ENCODE measurements at places on chromosomes 1 and 21.

- DNase-seq: no peak
Measured at GRCh38 chr1:207644166-207644851, 624 bp upstream of the CR1L start.

DNA sequence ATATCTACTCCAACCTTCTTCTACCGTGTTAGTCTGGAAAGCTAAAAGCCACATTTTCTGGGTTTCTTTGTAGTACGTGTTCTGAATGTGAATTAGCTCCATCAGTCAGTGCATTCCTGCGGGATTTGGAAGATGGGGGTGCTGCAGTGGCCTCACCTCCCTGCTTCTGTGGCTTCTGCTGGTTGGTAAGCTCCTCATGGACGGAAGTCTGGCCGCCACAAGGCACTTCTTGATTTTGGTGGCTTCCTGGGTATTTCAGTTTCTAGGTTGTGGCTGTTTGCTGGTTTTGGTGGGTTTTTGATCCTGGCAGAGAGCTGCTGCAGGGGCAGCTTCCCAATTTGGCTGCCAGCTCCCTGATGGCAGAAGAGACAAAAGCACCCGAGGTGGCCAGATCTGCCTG lies 20.9 kb upstream of the TACSTD2 start:
- DNase-seq: no peak

GRCh38 chr21:36135391-36136102 lies 668 bp downstream of the CBR3 start:
- peak; percentile 28 for DNase-seq

- DNase-seq: no peak
Measured at GRCh38 chr1:186829686-186830587, 1.2 kb downstream of the PLA2G4A start.

DNA sequence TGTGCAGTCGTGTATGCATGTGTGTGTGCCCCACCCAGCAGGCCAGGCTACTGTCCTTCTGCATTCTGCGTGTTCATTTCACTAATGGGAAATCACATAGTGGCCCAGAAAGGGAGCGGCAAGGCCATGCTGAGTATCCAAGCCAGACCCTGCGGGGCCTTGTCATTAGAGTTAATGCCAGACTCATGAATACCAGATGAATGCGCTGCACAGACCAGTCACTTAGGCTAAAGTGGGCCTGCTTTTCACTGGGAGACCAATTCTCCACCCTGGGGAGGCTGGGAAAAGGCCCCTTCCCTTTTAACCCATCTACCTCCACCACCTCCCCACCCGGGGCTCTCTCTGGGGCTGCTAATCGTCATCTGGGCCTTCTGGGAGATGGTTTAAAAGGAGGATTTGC lies 17.0 kb upstream of the GRIK3 start:
- no peak for DNase-seq

- no peak for DNase-seq
Measured at GRCh38 chr1:228782662-228783417, 47.6 kb downstream of the RHOU start.

DNA sequence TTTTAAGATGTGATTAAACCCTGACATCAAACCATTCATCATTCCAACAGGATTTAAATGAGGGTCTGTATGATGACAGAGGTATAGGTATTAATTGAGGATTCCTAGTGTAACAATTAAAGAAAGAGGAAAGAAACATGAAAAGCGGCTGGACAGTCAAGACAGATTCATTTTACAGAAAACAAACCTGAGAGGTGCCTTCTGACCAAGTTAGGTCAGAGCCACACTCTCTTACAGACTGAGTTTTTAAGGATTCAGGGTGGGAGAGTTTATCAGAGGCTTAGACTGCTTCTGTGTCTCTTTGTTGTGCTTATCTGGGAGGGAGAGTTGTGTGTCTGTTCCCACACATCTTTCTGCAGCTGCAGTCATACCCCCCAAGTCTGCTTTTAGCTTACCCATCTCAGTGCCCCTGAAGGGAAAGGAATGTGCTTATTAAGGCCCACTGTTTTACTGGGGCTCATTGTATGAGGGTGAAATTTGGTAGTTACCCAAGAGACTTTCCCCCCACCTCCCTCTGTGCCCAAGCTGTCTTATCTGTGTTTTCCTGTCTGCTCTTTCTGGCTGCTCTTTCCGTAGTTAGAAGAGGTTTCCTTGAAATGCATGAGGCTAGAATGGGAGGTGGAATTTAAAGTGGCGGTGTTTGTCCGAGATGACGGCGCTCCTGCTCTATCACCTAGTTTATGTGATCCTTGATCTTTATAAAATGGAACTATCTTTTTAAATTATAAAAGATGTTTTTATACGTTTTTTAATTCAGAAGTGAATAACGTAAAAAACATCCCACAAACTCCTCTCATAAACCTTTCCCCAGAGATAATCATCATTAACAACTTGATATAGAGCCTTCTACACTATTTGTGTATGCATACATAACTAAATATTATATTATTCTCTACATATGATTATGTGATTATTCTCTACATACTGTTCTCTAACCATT lies 96.0 kb upstream of the TNFSF4 start:
- no peak for DNase-seq

DNA sequence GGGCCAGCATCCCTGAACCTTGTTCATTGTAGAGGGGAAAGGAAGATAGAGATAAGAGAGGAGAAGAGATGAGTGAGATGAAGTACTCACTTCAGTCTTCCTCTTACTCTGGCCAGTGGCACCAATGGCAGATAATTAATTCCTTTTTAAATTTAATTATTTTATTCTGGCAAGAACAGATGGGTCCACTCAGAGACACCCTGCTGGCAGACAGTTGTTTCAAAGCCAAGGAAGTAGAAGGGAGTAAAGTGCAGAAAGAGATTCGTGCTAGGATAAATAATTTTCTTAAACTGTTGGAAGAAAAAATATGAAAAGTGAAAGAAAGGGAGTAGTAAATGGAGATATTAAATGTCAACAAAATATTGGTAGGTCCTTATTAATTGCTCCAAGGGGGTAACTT lies 7.7 kb upstream of the GJA5 start:
- DNase-seq: no peak

DNA sequence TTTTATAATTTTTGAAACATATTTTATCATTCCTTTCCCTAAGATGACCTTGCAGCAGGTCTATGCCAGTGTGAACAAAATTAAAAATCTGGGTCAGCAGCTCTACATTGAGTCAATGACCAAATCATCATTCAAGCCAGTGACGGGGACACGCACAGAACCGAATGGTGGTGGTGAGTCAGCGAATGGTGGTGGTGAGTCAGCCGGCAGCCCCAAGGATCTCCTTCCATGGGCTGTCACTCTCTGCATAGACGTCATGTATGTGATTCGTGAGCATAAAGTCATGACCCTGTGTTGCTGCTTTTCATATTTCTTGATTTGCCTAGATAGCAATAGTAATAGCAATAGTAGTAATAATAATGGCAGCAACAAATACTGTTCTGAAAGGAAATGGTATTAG lies 26.3 kb downstream of the PER3 start:
- peak; percentile 40 for DNase-seq

DNA sequence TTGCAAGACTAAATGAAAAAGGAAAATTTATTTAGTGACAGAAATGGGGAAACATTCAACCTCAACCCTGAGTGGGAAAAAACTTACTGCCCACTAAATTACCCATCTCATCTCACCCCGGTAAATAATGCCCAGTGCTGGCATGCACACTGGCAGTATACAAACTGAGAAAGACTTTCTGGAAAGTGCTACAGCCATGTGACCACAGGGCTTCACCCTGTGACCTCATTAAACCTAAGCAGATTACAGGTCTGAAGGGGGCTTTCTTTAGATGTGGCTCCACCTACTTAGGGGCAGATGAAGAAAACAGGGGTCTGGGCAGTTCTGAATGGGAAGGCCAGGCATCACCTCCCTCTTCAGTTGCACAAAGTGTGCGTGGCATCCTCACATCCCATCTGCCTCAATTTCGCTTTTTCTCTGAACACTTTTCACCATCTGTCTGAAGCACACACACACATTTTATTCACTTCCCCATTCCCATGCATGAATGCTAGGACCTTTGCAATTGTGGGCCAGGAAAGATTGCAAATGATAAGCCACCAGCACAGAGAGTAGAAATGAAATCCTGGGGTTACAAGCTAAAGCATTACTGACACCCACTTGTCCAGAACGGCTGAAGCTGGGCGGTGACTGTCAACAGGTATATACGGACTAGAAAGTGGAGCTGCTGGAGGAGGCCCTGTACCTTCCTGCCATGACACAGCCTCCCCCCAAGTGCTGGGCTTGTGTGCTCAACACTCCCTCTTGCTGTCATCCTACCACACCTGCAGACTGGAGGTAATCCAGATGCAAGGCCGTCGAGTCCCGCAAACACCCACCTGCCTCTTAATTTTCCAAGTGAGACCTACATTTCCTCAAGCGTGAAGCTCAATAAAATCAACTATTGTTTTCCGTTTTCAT lies 2.7 kb downstream of the NADK start:
- no peak for DNase-seq

- no peak for DNase-seq
Measured at GRCh38 chr1:227447531-227447990, 115.8 kb upstream of the ZNF678 start.

DNA sequence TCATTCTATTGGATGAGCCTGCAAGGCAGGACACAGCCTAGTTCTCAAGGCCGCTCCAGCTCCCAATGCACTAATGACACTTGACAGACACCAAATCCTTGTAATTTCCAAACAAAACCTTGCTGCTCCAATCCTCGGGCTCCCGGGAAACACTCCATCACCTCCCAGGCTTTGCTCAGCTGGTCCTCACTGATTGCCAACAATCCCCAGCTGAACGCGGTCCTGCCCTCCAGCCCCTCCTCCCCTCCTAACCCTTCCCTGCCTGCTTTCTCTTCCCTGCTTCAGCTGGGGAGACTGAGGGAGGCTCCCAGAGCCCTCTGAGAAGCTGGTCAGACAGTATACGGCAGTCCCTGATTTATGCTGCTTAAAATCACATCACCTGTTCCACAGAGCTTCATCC lies 114.4 kb upstream of the TNR start:
- DNase-seq: no peak

- no peak for DNase-seq
Measured at GRCh38 chr1:86541859-86542258, 5.0 kb upstream of the CLCA4 start.

DNA sequence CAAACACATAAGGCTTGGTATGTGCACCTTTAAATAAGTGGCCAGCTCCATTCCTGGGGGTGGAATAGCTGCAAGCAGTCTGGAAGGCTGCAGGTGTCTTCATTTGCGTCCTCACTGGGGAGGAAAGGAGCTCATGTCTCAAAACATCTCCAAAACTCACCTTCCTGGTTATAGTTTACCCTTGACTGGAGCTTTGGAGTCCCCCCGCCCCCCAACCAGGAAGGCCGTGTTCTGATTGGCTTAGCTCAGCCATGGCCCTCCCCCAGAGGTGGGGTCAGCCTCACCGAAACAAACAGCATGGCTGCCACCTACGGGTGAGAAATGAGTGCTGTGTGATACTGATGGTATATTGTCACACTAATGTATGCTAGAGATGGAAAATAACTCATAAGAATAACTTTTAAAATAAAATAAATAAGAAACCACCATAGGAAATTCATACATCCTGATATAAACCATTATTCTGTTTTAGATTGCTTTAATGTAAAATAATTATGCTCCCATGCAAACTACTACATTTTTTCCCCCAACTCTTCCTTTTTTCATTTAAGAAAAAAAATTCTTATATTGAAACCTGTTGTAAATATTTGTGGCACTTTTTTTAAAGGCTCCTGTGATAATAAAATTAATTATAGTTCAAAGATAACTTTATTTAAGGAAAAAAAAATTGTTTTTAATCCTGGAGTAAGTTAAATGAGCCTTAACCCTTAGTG lies 90.8 kb downstream of the ZP4 start:
- DNase-seq: peak; percentile 4

DNA sequence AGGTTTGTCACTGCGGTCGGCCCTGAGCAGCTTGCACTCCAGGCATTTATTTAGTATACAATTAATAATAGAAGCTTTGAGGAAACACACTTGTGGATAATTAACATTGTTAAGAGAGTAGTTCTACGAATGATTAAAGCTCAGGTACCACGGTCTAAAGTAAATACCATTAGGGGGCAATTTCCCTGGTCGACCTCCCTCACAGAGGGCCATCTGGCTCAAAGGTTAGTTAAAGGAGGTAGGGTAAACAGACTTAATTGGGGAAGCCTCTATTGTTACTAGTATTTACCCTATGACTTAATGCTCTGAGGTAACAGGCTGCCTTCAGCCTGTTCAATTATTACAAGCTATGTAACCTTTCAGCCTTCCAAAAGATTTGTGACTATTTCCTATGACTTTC lies 122.3 kb upstream of the SLC44A3 start:
- no peak for DNase-seq

GRCh38 chr1:6547301-6547700 lies 7.0 kb downstream of the NOL9 start:
- no peak for DNase-seq

DNA sequence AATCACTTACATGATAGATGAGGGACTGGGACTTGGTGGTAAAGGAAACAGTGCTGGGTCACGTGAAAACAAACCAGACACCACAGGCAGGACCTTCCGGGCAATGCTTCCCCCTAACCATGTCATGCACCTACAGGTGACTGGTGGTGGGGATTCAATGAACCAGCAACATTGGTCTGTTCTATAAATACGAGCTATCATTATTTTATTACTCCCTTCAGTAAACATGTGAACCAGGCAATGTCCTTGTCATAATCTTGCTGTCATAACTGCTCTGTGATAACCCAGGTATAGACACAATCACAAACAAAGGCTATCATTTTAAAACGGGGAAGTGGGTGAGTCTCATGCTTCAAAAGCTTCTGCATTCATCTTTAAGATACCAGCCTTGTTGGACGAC lies 153.4 kb downstream of the CLIC6 start:
- no peak for DNase-seq

- no peak for DNase-seq
Measured at GRCh38 chr1:228366062-228366865, 40.4 kb downstream of the TRIM11 start.

DNA sequence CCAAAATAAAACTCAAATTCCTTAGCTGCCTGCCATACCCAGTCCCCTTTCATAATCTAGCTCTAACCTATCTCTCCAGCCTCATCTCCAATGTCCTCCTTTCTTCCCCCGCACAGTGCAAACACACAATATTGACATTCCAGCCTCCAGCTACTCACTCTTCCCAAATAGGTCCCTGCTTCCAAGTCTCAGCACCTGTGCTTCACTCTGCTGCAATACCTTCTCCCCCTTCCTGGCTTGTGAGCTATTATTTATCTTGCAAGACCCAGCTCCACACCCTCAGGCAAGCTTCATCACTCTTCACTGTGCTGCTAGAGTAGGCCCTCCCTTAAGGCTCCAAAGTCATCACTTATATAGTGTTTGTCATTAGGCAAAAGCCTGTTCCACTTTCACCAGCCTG lies 9.7 kb downstream of the PLPP3 start:
- DNase-seq: no peak

DNA sequence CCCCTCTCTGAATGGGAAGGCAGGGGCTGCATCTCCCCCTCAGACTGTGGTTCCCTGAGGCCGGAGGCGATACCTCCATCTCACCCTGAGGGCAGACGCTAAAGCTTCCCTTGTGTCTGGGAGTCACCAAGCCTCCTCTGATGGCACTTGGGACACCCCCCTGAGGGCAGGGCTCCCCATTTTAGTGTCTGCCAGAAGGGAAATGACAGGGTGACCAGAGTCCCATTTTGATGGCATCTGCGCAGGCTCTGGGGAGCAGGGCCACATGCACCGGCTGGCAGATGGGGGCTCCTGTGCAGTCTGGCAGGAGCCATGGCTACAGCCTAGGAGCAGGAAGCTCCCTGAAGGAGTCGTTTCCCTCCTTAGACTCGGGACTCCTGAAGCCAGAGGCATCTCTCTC lies 1.7 kb downstream of the S100A2 start:
- no peak for DNase-seq

- DNase-seq: no peak
Measured at GRCh38 chr1:21335750-21336224, 45.5 kb upstream of the ECE1 start.

- DNase-seq: peak; percentile 50
Measured at GRCh38 chr21:31509194-31510017, 150.1 kb upstream of the SOD1 start.
